ENCODE measurements at places on chromosomes 11 and 22.

GRCh38 chr22:44537467-44537866 lies 39.4 kb upstream of the RTL6 start:
- DNase-seq = no peak

GRCh38 chr22:32494971-32495370 lies 20.4 kb downstream of the FBXO7 start:
- DNase-seq = no peak

GRCh38 chr22:29520851-29521250 lies 32.7 kb downstream of the THOC5 start:
- DNase-seq = no peak

GRCh38 chr22:31185056-31185455 lies 25.1 kb downstream of the RNF185 start:
- no peak for DNase-seq

GRCh38 chr11:65645710-65646109 lies 7.8 kb downstream of the SIPA1 start:
- DNase-seq = no peak

GRCh38 chr22:27115816-27116256 lies 458.4 kb downstream of the MIAT start:
- DNase-seq = no peak

DNA sequence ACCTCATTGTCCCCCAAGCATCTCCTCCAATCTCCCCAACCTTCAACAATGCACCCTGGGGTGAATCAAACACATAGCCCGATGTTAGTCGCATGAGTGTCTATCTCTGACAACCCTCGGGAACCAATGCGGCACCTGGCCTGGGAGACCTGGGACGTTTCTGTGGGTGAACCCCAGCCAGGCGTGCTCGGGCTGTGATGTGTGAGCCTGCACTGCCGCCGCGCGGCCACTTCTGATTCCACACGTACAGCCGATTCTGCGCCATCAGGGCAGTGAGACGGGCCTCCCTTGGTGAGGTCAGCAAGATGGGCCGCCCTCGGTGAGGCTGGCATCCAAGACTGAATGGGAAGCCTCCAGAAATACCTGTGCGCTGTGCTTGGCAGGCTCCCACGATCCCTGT lies 5.2 kb upstream of the H19 start:
- DNase-seq = no peak

DNA sequence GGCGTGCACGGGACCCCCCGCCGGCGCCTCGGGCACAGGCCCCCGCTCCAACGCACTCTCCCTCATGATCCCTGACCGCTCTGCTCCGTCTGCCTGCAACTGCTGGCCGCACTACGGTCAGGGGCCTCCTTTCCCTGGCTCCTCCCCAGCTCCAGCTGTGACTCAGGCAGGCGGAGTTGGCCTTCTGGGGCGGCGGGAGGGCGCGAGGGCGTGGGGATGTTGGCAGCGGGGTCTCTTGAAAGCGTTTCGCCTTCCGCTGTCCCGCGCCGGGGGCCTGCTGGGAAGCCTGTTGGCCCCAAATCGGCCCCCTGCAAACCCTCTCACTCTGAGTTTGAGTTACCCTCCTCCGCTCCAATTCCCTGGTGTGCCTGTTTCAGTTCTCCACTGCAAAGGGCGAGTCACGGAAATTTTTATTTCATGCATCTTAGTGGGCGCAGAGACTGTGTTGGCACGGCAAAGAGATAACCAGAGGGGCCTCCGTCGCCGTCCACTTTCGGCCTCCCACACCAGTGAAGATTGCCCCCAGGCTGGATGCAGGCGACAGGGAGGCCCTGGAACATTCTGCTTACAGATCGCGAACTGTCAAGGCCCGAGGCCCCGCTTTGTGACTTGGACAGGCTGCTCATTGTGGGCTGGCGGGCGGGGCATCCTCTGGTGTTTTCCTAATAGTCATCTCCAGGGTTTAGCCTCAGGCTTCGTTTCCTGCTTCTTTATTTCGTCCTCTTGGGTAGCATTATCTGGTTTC lies at the start of gene CAVIN3:
TSS of gene CAVIN3 (minus strand) at position 91 of the 745 bp plus-strand sequence. CDS start at position 66, 25 bp downstream.
- peak; percentile 56 for DNase-seq

DNA sequence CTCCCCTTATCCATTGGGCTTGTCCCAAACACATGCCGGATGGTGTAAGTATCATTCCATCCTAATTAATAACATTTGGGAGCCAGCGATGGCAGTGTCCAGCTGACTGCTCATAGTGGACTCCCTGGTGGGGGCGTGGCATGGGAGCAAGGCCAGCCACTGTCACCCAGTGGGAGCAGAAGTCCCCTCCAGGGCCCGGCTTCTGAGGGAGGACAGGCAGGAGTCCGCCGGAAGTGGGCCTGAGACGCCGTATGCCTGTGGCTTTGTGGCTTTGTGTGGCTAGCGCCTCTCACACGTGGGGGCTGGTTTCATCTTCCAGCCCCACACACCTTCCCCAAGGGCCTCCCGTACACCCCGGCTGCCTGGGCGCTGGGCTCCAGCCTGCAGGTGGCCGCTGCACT lies 124.5 kb downstream of the KCNQ1 start:
- DNase-seq = no peak

DNA sequence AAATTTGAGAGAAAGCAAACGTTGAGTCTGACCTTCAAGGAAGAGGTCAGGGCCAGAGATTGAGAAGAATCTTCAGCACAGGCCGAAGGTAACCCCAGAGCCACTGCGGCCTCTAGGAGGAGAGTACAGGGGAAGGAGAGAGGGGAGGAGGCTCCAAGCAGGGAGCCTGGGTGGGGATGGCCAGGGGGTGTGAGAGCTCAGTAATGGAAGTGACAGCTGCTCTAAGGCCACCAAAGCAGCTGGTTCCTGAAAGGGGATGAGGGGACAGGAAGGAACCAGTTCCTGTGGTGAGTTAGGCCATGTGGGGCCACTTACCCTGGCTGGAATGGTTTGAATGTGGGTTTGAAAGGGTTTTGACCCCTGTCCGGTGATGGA lies 46.1 kb downstream of the PISD start:
- no peak for DNase-seq

GRCh38 chr22:23856721-23857605 lies 712 bp upstream of the SLC2A11 start:
- peak; percentile 41 for DNase-seq

DNA sequence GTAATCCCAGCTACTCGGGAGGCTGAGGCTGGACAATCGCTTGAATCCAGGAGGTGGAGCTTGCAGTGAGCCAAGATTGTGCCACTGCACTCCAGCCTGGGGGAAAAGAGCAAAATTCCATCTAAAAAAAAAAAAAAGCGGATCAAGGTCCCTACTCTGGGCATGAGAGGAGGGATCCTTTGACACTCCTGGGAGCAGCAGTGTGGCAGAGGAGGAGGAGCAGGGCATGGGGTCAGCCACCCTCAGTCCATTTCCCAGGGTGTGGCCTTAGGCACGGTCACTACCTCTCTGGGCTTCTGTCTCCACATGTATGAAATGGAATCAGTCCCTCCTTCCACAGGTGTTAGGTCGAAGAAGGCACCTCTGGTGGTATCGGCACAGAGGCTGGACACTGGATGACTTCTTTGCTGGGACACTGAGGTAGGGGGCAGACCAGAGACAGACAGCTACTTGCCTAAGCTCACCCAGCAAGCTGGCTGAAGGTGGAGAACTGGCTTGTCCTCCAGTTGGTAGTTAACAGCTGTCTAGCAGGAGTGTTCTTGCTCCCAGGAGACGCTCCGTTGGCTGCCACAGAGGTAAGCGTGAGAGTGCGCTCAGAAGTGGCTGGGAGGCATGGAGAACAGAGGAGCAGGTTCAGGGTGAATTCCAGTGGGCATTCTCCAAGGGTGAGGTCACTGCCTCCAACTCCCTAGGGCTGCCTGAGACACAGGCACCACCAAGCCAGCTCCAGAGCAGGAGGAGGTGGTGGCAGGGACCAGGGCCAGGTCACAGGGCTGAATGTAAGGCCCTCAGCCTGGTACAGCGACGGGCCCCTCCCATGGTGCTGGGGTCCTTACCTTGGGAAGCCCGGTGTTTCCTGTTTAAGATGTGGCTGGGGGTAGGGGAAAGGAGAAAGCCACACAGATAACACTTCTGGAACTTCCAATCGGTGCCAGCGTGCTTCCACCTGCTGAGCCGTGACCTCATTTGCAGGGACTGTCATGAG lies 19.5 kb downstream of the TXN2 start:
- peak; percentile 33 for DNase-seq

GRCh38 chr11:908273-908672 lies 2.3 kb downstream of the CHID1 start:
- no peak for DNase-seq

DNA sequence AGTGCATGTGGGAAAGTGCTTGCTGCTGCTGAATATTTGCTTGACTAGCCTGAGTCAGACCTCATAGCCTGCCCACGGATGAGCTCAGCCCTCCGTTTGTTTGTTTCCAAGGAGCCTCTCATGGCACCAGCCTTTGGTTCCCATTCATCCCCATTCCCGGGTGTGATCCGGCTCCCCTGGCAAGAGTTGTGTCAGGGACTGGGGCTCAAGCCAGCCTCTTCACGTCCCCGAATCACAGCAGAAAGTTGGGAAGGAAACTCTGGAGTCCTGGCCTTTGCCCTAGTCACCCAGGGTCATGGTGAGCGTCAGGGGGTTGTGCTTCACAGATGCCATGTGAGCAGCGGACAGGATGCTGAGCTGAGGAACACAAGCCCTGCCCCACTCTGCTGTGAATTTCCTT lies 13.8 kb downstream of the SEC14L3 start:
- DNase-seq = no peak

GRCh38 chr11:69899957-69900821 lies 81.0 kb upstream of the FGF3 start:
- DNase-seq = no peak

DNA sequence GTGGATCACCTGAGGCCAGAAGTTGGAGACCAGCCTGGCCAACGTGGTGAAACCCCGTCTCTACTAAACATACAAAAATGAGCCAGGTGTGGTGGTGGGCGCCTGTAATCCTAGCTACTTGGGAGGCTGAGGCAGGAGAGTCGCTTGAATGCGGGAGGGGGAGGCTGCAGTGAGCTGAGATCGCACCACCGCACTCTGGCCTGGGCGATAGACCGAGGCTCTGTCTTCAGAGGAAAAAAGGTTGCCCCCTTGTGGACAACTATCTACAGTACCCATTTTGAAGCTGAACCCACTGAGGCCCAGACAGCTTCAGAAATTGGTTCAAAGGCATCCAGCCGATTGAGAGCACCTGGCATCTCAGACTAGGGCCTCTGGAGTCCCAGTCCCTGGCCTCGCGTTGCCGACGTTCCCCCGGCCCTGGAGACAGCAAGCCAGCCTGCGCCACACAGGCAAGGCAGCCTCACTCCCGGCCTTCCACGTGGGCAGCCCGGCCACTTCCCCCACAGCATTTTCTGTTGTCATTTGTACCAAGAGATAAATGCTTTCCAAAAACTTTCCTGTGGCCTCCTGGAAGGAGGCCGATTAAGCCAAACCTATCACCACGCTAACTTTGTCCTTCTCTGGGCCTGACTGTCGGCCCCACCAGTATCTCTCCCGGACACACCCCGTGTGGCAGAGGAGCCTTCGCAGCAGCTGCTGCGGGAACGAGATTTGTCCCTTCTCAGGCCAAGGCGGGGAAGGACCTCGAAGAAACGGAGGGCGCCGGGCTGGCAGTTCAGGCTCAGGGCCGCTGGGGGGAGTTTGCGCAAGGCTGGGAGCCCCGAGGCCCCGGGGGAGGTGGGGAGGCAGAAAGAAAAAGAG lies 82.8 kb downstream of the FLI1 start:
- peak; percentile 49 for DNase-seq

All from endothelial cell (in vitro differentiated cells).